ENCODE measurements at places on chromosomes 5 and 9.
A peak's percentile ranks its signal among the peaks of the same experiment; 100 is the strongest.

DNA sequence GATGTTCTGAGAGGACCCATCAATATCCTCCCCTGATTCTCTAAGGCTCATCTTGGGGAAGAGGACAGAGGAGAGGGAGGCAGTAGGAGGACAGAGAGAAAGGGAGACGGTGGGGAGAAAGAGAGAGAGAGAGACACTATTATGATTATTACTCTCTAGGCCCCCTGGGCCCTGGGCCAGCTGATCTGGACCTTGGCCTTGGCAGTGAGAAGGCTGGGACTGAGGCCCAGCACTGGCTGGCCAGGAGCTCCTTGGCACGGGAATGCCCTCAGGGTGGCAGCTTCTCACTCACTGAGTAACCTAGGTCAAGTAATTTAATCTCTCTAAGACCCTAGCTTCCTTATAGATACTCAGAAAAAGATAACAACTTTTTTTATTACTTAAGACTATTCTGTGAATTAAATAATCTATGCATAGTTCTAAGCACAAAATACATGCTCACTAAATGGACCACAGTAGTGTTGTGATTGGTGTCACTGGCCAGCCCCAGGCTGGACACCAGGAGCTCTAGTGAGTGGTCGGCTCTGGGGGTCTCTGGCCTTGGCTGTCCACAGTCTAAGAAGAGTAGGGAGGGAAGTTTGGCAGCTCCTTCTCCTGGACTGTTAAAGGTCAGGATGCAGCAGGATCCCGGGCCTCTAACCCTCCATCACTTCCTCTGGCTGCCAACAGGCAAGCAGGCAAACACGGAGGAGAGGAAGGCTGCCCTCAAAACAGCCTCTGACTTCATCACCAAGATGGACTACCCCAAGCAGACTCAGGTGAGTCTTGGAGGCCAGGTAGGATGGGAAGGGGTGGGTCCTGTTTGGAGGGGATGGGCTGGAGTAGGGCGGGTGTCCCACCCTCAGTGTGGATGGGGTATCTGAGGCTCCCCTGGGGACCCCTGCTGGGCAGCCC is 50.0 kb downstream of the GSN start:
- no peak for DNase-seq

DNA sequence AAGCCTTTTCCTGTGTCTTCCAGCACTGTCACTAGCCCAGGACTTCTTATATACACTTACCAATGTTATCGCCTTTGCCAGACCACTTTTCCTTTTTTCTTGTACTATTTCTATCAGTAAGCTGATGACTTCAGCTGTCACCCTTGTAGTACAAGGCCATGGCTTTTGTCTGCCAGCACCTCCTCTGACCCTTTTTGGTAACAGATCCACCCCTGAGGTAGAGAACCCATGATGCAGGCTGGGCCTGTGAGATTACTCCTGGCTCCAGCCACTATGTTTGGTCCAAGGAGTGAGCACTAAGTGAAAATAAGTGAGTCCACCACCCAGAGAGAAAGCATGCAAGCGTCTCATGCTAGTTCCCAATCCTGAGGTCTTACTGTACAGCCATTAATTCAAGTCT is 406.7 kb downstream of the MLLT3 start:
- no peak for DNase-seq

GRCh38 chr5:111507276-111507675 is 5.1 kb downstream of the STARD4 start:
- no peak for DNase-seq

DNA sequence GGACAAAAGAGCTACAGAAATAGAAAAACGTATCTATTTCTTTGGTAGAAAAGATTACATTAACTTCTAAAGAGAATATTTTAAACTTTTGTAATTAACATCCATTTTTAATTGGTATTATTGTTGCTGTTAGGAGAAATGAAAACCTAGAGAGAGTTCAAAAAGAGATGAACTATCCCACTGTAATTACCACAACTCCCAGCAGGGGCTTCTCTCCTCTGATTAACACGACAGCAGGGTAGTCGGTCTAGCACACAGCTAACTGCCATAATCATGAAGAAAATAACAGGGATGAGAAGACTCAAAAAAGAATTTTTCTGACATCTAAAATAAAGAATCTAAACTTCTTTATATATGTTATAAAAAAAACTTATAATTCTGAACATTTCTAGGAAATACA is 86.2 kb upstream of the CDH9 start:
- DNase-seq: no peak

DNA sequence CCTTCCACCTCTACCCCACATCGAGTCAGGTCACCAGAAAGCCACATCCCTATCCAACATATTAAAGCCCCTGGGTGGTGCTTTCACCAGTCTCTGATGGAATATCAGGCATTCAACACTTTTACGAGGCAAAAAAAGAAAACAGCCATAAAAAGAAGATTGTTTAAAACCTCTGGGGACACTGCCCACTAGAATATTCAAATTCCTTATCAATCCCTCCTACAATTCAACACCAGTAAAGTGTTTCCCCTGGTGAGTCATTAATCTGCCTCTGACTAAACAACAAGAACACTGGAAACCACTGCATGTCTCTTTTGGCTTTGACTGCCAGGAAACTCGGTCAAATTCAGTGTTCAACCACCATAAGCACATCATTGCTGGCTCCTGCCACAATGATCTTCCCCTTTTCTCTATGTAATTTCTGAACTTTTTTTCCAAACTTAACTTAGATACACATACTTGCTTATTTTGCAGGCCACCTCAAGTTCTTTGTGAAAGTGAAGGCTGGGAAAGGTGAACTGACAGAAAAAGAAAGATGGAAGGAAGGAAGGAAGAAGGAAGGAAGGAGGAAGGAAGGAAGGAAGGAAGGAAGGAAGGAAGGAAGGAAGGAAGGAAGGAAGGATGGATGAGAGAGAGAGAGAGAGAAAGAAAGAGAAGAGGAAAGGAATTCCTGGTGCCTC is 105.3 kb downstream of the PAX5 start:
- DNase-seq: no peak

DNA sequence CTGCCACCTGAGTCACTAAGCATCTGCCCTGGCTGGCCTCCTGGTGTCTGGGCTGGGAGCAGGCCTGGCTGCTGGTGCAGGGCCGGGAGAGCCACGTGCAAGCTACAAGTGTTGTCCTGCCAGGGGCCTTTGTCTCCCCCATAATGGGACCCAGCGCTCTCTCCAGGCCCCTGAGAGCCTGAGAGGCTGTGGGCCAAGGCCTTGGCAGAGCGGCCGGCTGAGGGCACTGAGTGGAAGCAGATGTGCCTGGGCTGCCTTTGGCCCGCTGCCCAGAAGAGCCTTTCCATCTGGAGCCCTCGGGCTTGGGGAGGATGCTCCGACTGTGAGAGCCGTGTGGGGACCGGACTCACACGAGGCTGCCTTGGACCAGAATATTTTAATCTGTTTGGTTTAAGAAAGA is 185.5 kb downstream of the RGS3 start:
- DNase-seq: no peak

- DNase-seq: no peak
These were observed 139.5 kb upstream of the RAPGEF1 start for GRCh38 chr9:131879181-131879910.

DNA sequence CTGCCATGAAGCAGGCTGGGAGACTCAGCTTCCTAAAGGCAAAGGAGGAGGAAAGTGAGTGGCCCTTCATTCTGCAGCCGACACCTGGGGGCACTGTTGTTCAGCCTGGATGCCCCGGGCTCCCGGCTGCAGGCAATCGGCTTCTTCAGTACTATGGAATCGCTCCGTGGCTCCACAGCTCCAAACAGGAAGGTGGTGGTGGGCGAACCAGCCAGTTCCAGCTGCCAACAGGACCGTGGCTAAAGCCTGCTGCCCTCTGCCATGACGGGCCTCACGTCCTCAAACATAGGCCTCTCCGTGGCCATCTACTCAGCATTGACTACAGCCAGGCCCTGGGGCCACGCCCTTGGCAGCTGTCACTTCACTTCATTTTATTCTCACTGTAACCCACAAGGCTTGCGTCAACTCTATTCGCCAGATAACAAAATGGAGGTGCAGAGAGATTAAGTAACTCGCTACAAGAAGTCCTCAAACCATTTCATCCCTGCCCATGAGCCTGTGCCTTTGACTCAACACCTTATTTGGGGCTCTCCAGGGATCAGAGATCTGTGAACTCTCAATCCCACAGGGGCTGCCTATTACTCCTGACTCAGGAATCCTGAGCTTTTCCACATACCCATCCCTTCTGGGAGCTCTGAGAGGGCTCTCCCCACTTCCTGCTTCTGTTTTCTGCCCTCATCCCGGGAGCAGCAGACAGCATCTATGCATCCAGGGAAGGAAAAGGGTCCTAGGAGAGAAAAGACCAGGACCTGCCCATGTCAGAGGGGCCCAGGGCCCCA is 38.0 kb downstream of the PAX5 start:
- peak; percentile 54 for DNase-seq

DNA sequence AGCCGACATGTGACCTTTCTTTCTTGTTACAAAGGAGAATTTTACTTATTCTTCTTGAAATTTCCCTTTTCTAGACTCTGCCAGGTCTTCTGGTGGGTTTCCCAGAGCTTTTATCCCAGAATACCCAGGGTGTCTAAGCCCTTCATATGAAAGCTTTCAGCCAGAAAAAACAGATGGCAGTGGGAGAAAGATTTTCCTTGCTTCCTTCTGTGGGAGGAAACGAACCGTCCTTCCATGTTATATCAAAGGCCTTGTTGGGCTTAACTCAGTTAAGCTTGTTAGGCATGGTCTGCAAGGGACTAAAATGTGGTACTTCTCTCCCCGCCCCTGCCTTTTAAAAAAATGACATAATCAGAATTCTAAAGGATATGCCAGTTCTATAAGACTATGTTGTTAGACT is 47.5 kb downstream of the SPATA31D1 start:
- DNase-seq: no peak

DNA sequence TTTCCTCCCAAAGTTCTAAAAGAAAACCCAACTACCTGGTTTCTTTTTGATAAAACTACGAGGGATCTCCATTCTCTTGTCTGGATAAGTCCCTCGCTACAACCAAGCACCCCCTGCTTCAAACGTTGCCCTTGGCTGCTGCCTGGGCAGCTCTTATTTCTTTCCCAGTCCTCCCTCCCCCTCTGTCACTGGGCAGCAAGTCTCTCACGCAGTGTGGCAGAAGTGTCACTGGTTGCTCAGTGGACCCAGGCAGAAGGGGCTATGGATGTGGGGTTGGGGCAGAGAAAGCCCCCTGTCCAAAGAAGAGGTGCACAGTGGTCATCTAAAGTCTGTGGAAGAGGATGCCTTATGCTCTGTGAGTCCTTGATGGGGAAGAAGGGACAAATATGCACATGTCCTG is 7.2 kb upstream of the SMIM32 start:
- DNase-seq: no peak

DNA sequence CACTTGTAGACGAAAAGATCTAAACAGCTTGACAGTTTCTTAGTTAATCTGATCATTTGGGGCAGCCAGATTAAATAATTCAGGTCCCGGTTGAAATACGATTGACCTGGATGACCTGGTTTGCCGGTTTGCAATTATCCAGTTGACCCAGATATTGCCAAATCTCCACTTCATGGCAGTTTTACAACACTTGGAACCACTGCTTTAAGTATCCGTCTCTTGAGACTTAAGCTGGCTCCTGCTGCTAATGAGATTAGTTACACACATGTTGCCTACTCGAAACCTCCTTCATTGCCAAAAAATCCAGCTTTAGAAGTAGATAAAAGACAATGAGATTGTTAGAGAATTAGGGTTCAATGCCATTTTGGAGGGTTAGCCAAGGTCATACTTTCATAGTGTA is 136.2 kb upstream of the HAPLN1 start:
- DNase-seq: no peak

GRCh38 chr5:91224969-91225368 is 158.1 kb downstream of the ARRDC3 start:
- no peak for DNase-seq

DNA sequence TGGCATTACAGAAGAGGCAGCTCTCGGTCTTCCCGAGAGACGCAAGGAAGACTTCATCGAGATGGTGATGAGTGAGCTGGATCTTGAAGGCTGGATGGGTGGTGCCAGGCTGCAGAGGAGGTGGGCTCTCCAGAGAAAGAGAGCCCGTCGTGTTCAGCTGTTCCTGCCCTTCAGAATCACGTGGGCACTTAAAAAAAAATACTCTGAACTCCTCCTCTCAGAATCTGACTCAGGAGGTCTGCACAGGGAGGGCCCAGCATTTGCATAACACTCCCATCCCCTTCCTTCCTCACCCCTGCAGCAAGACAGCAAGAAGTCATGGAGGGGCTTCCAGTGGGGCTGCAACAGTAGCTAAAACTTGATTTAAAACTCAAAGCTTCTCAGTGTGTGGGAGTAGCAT is 203.0 kb downstream of the ATPSCKMT start:
- no peak for DNase-seq

GRCh38 chr5:68534131-68534940 is 318.8 kb downstream of the PIK3R1 start:
- DNase-seq: no peak

Measured in progenitor cell of endocrine pancreas (in vitro differentiated cells).